ENCODE measurements at places on chromosomes 13 and 19.

GRCh38 chr19:28522545-28522922 is 690.4 kb downstream of the UQCRFS1 start:
- no peak for DNase-seq

- no peak for DNase-seq
These were observed 11.4 kb downstream of the NDUFA11 start for GRCh38 chr19:5891938-5892771.

GRCh38 chr19:1102407-1103131 is 1.2 kb upstream of the GPX4 start:
- no peak for DNase-seq

GRCh38 chr13:97364031-97364430 is 69.9 kb upstream of the RAP2A start:
- no peak for DNase-seq

DNA sequence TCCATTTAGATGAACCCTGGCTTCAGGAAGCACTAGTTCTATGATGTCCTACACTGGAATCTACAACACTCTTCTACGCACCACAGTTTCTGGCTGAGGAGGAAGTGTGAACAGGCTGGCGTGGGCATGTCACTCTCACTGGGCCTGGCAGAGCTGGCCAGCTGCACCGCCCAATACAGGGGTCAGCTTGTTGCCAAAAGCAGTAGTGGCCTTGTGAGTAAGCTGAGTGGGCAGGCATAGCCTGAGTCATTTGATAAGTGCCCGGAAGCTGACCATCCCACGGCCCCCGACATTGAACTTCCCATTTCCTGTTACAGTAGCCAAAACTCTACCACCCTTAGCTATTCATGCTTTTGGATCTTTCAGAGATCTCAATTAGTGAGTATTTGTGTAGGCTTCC is 240.9 kb upstream of the SERP2 start:
- DNase-seq: no peak

DNA sequence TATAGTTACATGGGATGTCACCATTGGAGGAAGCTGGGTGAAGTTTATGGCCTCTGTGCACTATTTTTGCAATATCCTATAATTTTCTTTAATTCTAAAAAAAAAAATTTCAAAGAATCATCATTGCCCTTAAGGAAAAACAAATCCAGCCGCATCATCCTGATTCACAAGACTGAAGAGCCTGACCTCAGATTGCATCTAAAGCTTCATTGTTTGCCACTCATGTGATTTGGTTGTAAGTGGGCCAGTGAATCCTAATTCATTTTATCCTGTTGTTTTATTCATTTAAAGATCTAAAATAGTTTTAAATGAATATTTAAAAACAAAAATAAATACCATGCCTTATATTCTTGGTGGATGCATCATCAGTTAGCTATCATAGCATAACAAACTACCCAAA is 504.5 kb downstream of the TBC1D4 start:
- DNase-seq: no peak

DNA sequence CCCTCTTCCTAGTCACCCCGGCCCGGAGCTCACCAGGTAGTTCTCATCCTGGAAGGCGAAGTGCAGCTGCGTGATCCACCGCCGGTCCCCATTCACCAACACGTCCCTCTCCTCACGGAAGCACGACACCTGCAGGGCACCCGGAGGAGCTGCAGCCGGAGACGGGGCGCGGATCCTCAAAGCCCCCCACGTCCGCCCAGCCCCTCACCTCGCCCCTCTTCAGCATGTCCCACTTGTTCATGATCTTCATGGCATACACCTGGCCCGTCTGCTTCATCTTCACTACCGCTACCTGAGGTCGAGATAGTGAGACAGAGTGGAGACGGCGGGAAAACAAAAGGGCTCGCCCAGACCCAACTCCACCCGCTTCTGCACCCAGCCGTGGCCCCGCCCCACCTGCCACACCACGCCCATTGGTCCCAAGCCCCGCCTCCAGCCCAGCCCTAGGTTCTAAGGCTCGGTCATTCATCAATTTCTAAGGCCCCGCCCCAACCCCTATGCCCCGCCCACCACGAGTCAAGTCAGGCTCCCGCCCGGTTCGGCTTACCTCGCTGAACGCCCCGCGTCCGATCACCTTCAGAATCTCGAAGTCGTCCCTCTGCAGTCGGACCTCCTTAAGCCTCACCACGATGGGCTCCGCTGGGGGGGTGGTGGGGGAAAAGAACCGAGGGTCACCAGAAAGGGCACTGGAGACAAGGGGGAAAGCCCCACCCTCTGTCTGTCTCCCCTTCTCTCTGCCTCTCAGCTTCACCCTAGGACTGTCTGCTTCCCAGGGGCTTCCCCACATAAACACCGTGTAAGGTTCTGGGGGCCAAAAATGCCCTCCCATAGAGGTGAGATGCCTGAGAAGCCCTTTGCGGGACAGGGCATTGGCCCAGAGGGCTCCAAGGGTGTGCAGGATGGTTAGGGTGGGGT is 2.8 kb downstream of the DMPK start:
- DNase-seq: peak; percentile 64

DNA sequence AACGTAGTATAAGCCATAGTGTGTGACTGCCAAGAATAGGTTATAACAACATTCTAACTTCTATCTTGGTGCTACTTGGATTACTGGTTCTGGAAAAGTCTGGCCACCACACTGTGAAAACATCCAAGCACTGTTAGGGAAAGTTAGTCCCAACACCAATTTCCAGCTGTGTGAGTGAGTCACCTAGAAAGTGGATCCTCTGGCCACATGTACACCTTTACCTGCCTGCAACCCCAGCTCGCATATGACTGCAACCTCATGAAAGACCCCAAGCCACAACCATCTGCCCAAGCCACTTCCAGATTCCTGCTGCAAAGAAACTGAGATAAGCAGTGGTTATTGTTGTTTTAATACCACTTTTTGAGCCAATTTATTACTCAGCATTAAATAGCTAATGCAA is 404.5 kb downstream of the KCTD12 start:
- DNase-seq: no peak

- DNase-seq: no peak
These were observed 343.1 kb upstream of the ARGLU1 start for GRCh38 chr13:106911020-106911419.

DNA sequence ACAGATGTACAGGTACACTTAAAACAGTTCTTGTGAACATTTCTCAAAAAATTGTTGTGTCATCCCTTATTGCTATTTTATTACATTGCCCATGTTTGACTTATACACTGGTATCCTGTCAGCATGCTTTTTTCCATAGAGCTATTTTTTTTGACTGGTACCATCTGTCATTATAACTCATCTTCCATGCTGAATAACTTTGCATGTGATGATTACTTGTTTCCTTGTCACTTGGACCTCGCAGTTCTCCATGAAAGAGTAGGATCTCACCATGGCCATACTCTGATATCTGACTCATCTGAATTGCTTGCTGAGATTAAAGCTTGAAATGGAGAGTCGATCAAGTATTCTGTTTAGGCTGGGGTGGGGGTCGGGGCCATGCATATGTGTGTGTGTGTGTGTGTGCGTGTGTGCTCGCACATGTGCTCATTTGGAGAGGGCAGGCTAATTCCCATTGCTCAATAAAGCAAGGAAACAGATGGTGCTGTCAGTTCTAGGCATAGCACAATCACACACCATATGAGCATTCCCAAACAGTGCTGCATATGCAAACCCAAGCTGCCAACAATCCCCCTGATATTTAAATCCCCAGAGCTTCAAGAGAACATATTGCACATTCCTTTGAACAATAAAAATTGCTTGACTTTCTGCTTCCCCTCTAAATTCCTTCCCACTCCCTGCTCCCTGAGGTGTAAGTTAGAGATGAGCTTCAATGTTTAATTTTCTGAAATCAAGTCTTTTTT is 62.9 kb downstream of the NHLRC3 start:
- DNase-seq: no peak

All from stimulated activated CD8-positive, alpha-beta memory T cell treated with anti-CD3 and anti-CD28 coated beads, Interleukin-15, amount 100 ng/mL, for 1 hour (primary cell).